Stimulated activated CD8-positive, alpha-beta memory T cell treated with anti-CD3 and anti-CD28 coated beads, Interleukin-2, amount 100 ng/mL, for 1 hour (primary cell): ENCODE measurements at places on chromosomes 6 and 20.

GRCh38 chr6:71012866-71013469 is 56.1 kb upstream of the B3GAT2 start:
- no peak for DNase-seq

GRCh38 chr20:63525185-63525584 is 4.6 kb downstream of the PPDPF start:
- no peak for DNase-seq

GRCh38 chr6:109834595-109835437 is 143.3 kb upstream of the GPR6 start:
- DNase-seq = no peak

DNA sequence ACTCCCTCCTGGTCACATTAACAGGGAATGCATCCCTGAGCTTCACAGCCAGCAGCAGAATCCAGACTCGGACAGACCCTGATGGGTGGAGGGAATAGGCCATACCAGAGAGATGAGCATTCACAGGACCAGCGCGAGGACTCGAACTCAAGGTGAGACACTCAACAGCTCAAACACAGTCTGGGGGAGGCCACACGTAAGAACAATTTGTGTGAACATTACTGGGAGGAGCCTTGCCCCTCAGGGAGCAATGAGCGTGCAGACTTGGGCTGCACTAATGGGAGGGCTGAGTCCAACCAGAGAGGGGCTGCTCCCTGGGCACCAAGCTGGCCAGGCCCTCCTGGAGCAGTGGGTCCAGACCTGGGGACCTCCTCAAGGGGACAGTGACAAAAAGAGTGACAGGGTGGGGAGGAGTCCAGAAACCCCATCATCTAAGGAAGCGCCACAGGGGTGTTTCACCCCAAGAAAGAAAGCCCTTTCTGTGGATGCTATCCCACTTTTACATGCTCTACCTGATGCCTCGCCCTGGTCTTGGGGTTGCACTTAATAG is 118.4 kb downstream of the MRPL14 start:
- DNase-seq = no peak

DNA sequence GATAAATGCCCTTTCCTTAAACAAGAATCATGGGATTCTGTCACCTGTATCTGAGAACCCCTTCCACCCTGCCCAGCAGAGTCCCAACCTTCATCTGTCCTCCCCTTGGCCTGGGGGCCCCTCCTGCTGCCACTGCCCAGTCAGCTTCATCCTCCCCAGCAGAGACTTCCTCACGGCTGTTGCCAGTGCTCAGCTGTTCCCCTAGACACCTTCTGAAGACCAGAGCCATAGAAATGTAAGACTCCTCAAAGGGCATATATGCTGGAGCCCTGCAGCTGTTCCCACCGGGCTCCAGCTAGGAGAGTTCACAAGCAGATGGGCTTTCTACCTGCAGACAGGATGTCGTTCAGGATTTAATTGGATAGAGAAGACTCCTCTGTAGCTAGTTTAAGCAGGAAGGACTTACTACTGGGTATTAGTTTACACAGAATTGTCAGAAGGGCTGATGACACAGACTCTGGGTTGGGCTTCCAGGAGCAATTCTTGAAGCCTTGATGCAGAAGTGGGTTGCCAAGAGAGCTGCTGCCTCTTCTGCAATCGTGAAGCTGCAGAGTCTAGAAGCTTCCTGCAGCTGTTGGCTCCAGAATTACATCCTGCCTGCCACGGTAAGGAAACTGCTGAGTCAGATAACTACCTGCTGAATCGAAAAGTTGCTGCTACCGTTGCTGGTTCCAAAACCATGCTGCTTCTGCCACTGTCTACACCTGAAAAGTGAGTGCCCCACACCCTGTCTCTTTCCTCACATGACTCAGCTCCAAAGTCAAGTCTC is 57.1 kb upstream of the MLN start:
- no peak for DNase-seq

- DNase-seq = no peak
Measured at GRCh38 chr6:139912735-139913400, 538.4 kb upstream of the CITED2 start.

- no peak for DNase-seq
Measured at GRCh38 chr20:48656661-48657211, 171.1 kb downstream of the PREX1 start.

- no peak for DNase-seq
Measured at GRCh38 chr20:12965870-12966251, 42.9 kb upstream of the SPTLC3 start.

- DNase-seq = no peak
Measured at GRCh38 chr6:31132806-31133205, 6.1 kb downstream of the PSORS1C2 start.

DNA sequence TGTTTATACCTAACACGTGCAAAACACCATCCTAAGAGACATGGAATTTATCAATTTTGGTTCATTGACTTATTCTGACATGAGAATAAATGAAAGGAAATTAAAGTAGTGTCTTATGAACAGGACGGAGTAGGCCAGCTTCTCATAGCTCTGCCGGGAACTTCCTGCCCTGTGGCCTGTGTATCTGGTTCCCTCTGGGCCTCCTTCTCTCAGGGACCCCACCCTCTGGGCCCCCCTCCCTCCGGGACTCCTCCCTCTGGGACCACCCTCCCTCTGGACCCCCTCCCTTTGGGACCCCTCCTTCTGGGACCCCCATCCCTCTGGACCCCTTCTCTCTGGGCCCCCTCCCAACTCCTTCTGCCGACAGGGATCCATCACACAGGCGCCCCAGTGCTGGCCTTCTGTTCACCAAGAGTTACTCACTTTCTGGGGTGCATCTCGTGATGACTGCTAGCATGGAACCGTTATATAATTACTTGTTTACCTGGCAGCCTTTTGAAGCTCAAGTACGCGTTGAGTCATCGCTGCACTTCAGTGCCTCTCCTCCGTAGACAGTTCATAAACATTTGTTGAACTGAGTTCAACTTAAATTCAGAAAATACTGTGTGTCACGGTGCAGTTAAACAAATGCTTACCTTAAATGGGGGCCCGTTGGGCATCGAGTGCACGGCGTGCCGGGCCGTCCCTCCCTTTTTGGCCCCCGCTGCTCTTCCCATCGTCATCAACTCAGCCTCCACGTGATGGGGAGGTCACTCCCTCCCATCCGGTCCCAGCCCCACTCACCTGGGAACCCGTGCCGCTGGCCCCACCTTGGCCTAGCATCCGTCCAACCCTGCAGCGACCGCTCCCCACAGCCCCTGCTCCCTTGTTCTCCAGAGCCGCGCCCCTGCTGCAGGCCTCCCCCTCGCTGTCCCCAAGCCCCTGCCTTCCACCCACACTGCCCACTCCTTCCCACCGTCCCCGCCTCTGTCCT is 8.1 kb downstream of the CCR6 start:
- DNase-seq = no peak
